WTC11 (cell line): ENCODE measurements at places on chromosomes 2 and 18.

DNA sequence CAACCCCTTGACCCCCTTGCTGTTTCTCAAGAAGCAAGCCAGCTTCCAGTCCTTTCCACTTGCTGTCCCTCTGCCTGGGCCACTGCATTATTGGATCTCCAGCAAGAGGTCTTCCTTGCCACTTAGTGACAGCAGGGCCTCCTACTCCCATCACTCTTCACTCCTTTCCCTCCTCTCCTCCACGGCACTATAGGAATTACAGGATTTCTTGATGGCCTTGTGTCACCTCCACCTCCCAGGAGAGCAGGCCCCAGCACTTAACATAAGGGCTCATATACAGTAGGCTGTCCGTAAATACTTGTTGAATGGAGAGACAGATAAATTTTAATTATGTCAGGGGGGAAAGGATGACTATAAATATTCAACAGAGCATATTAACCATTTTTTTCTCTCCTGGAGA, 129.4 kb downstream of the SP3 start:
- no peak for DNase-seq

GRCh38 chr2:209681201-209681735, 90.4 kb upstream of the UNC80 start:
- DNase-seq = no peak

DNA sequence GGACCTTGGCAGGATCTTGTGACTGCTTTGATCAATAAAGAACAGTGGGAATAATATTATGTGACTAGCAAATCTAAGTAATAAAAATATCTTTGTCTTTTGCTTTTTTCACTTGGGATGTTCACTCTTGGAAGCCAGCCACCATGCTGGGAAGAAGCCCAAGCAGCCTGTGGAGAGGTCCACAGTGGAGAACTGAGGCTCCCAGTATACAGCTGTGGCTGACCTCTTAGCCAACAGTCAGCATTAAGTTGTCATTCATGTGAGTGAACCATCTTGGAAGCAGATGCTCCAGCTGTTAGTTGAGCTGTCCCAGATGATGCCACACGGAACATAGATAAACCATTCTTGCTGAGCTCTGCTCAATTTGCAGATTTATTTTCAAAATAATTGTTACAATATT, 160.0 kb downstream of the OSR1 start:
- DNase-seq = no peak

DNA sequence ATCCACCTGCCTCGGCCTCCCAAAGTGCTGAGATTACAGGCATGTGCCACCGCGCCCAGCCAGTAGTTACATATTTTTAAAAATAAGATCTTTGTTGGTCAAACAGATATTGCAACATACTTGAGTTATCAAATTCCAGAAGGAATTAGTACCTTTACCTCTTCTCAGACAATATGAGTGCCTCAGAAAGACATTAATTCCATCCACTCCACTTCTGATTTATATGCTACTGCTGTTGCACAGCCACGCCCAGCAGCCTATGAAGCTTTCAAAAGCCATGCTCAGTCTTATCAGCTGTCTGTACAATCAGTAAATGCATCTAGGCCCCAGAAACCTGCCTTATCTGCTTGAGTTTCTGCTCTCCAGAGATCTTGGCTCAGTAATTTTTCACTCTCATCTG, 47.8 kb downstream of the MEX3C start:
- no peak for DNase-seq

DNA sequence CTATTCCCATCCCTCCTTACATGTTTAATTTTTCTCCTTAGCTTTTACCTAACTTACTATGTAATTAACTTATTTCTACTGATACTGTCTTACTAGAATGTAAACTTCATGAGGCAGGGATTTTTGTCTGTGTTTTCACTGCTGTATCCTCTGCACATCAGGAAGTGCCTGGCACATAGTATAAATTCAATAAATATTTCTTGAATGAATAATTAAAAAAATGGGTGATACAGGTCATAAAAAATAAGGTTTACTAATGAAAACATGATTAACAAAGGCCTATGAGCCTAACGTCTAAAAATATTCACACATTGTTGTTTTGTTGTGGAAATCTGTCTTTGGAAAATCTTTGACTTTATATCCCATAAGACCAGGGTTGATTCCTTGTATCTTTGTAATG, 4.5 kb downstream of the RBKS start:
- no peak for DNase-seq

DNA sequence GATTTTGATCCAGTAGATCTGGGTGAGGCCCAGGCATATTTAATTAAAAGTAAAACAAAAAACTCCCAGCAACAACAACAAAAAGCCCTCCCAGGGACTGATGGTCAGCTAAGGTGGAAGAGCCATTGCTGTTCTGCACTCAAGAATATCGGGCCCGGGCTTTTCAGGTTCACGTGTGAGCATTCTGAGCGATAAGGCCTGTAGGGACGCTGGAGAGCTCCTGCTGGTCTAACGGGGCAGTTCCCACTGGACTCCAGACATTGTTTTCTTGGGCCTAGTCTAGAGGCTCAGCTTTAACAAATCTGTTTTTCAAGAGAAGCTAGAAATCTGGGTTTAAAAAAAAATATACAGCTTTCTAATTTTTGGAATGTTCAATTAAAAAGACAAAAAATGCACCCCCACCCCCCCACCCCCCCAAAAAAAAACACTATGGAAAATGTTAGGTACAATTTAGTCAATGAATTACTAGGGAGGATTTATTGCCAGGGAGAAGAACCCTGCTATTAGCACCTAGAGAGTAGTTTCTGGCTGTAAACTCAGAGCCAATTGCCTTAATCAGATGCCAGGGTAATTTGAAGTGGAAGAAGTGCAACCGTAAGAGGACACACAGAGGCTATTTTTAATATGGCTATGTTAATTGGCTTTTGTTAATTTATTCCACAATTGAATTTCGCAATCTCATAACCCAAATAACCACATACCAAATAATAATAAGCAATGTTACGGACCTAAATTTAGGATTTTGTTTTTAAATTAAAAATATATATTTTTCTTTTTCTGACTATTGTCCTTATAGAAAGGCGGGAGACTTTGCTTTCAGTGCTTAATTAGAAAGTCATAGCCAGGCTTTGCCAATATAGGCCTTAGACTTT, 78.9 kb downstream of the MAP4K4 start:
- peak; percentile 49 for DNase-seq

- no peak for DNase-seq
Observed at GRCh38 chr2:109209412-109209811, 80.4 kb downstream of the SH3RF3 start.

DNA sequence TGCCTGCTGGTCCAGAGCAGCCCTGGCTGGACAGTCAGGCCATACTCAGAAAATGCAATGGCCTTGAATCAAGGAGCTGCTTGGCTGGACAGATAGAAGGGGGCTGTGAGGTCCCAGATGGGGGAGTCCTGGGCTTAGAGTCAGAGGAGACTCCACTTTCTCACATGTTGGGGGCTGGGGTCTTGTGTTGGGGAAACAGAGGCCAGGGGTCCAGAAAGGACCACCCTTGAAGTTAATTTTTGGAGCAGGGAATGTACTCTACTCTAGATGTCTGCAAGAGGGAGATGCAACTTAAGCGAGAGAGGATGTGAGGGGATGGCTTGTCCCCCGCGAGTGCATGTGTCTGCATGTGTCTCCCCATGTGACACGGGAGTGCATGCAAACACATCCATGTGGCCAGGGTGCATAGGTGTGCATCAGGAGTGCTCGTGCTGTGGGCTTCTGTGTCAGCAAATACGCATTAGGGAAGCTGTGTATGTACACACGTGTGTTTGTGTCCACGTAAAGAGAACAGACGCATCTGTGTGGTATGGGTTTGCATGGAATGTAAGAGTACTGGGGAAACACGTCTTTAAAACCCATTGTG, 303.2 kb downstream of the MYCN start:
- no peak for DNase-seq

DNA sequence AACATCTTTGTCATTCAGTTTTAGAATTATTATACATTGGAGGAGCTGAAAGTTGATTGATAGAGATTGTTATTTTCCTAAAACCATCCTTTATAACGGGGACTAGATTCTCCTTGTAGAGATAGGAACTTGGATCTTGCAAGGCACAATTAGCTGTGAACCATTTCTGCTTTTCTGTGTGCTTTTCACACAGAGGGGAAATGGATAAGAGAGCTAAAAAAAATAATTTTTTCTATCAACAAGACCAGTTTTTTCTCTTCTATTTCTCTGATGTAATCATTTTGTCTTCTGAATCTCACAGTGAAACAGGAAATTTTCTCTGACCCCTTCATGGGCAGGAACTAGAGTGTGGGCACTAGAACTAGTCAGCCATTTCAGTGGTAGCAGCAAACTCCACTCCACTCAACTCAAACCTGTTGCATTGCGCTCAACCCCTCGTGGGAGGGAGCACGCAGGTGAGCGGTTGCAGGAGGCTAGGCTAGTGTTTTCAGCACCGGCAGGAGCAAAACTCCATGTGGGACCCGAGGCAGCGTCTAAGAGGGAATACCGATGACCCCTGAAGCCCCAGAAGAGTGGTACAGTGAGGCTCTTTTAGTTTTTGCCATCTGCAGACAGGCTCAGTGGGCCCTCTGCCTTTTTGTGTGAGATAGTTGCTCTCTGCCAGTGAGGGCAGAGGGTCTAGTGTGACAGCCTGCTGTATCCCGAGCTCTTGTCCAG, 24.0 kb upstream of the SLC39A10 start:
- DNase-seq = no peak

DNA sequence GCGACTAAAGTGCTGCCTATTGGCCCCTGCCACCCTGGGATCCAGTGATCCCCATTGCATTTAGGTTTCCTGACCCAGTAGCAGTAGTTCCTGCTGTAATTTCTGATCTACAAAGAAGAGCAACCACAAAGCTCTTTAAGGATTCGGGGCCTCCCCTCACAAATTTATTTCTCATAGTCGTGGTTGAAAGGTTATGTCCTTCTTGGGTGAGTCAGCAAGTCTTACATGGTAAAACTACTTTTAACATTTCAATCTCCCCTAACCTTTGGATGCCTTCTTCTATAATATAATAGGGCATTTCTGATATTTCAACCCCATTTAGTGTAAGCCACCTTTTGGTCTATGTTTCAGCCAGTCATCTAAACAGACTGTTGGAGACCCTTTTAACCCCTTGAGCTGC, 14.9 kb downstream of the PIKFYVE start:
- DNase-seq = no peak

DNA sequence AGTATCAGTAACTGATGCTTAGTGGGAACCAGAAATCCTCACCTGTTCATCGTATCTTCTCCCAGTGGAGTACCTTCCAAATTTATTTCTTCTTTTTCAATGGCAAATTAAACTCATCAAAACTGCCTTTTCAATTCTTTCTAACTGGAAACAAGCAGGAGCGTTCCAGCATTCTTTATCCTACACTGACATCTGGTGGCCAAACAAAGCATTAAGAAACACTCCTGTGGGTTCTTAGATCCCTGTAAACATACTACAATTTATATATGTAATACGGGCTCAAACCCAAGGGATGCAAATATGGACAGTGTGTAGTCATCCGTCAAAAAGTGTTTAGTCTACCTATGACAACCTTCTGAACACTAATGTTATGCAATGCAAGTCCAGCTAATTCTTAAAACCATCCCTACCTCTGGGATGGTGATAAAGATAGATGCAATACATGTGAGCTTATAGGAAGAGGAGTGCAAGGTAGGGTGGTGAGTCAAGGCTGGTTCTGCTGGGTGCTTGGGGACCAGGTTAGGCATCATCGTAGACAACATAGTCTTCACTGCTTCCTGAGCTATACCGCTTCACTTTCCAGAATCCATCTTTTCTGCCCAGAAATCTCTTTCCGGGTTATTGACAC, 375.0 kb downstream of the CTNNA2 start:
- peak; percentile 26 for DNase-seq

DNA sequence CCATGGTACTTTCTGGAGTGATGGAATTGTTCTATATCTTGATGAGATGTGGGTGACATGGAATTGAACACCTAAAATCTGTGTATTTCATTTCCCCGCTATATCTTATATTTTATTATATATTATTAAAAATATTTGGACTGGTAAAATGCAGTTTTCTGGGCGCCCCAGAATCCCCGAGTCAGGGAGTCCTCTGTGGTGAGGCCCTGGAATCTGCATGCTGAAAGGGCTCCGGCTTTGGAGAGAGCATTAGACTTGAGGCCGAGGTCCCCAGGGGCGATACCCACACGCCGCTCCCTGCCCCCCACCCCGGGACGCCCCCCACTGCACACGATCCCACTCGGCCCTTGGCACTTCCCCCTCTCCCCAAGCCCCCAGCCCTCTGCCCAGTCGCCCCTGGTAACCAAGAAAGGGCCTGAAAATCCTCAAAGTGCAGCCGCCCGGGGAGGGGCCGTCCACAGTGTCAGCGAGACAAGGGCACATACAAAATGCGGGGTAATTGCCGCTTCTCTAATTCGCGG, 126.0 kb downstream of the ZFP36L2 start:
- no peak for DNase-seq

GRCh38 chr2:2026252-2026831, 282.0 kb upstream of the PXDN start:
- DNase-seq = no peak

DNA sequence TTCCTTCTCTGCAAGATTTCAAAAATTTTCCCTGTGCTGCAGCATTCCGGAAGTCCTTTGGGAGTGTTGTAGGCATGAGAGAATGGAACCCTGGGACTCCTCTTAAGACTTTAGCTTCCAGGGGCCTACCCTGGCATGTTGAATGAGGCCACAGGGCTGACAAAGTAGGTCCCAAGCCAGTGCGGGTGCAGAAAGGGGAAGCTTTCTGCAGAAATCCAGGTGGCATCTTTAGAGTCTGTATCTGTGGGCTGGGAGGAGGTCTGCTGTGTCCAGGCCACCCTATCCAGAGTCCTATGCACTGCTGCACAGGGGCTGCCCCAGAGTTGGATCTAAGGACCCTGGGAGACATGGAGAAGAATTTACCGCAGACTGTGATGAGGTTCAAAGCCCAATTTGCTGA, 1.9 kb upstream of the SIX2 start:
- DNase-seq = no peak

GRCh38 chr2:197247083-197247482, 63.5 kb downstream of the ANKRD44 start:
- DNase-seq = no peak

- DNase-seq = no peak
Observed at GRCh38 chr2:216793386-216793785, 66.5 kb downstream of the TNP1 start.

DNA sequence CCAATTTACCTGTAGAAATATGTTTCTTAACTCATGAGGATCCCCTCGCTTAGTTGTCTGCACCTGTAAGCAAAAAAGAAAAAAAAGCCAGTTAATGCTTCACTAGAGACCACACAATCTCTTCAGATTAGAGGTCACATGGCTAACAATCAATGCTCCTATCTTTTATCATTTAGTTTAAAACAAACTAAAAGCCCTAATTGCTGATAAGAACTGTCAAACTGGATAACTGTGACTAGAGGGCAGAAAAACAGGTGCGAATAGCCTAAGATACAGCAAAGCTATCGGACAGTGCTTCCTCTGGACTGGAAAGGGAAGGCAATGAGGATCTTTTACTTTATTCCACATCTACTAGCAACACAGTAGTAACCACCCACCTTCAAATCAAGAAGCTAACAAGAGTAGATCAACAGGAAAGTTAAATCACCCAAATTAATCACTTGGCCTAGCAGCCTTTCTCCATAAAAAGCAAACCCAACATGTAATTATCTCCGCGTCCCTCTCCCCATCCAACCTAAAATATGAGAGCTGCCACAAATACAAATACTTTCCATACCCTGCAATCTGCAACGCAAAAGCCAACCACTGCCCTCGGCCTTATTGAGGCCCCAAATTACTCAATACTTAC, 734 bp downstream of the SLC25A12 start:
- no peak for DNase-seq

GRCh38 chr2:9667826-9668225, 37.0 kb upstream of the YWHAQ start:
- no peak for DNase-seq

- no peak for DNase-seq
Observed at GRCh38 chr2:184004289-184004947, 593.9 kb upstream of the ZNF804A start.
